ENCODE measurements at places on chromosomes 12 and 14.

DNA sequence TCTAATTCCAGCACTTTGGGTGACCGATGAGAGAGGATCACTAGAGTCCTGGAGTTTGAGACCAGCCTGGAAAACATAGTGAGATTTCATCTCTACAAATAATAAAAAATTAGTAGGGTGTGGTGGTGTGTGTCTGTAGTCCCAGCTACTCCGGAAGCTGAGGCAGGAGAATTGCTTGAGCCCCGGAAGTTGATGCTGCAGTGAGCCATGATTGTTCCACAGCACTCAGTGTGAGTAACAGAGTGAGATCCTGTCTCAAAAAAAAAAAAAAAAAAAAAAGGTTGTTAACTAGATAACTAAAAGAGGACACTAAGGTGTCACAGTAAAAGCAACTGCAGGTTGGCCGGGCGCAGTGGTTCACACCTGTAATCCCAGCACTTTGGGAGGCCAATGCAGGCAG, 121.3 kb upstream of the MAX start:
- DNase-seq = no peak

DNA sequence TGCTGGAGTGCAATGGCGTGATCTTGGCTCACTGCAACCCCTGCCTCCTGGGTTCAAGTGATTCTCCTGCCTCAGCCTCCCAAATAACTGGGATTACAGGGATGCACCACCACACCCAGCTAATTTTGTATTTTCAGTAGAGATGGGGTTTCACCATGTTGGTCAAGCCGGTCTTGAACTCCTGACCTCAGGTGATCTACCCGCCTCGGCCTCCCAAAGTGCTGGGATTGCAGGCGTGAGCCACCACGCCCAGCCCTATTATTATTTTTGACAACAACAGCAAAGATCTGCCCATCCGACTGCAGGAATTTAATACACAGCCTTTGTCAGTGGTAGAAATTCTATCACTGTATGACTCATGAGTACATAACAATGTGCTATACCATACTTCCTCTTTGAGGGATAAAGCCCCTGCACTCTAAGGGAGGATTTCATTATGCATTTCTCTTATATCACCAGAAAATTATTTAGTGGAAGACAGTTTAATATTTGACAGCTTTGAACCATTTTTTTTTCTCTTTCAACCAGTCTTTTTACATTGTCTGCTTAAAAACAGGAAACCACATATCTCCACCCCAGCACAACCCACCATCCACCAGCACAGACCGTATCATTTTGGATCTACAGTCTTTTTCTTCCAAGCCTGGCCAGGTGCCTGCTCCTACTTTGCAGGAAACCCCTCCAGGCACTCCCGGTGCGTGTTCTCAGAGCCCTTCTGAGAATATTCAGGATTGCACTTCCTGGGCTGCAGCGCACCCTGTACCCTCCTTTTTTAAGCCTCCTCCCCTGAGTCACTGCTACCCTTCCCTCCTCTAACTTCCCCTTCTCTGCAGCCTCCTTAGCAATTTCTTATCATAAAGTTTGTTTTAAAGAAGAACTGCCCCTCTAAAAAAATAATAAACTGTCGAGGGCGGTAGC, 594 bp downstream of the ARHGDIB start:
- DNase-seq = no peak

DNA sequence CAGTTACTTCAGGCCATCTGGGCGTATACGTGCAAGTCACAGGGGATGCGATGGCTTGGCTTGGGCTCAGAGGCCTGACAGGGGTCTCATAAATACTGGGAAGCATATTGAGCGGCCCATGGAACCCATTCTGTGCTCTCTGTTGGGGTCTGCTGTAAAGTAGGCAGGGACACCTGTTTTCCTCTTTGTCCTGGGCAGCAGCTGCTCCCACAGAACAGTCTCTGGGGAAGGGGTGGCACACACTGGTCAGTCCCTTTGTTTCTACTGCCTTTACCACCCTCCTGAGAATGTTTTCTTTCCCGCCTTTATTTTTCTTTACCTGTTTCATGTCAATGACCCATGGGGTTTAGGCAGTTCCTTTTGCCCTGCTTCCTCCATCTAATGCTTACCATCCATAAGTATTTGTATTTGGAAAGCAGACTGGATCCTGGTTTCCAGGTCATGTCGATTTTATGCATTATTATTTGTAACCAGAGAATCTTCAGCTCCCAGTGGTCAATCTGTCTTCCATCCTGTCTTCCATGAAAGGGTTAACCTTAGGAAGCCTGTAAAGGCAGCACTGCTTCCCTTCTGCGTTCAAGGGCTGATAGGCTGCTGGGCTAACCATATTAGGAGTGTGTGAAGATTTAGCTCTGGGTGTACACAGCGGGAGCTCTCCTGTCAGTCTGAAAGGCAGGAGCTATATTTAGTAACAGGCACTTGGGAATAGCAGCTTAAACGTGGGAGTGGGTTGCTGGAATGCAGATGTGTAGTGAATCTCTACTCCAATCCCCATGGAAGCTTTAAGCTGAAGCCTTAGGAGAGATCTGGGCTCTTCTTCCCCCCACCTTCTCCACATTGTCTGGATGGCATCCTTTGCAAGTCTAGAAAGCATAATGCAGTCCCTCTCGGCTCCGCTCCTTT, 124.0 kb downstream of the DYRK2 start:
- DNase-seq = no peak

DNA sequence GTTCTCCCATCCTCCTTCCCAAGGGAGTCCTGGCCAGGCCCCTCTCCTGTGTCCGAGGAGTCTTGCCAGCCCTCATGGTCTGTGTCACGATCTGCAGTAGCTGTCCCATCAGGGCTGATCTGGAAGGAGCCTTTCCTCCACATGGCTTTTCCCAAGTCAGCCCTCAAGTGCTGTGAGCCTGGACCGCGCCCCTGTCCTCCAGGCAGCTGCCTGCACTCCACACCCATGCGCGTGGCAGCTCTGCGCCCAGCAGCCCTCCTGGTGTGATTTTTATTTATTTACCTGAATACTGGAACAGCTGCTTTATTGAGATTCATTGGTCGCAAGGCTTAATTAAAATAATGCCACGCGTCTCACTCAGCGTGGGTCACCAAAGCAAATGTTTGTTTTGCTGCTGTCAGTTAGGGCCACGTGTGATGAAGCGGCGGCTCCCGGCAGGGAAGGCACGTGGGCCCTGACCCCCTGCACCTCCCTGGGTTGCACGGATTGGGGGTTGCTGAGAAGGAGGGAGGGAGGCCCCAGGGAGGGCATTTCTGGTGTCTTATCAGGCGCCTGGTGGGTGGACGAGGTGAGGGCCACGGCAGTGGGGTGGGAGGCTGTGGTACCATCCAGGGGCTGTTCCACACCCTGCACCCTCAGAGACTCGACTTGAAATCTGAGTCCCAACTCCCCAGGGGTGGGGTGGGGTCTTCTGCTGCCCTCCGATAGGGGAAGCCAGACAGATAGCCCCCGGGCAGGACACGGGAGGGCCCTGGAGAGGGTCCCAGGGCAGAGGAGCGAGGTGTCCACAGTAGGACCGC, 206.3 kb upstream of the C14orf180 start:
- DNase-seq = no peak

- DNase-seq = no peak
Observed at GRCh38 chr14:85793533-85793932, 263.6 kb downstream of the FLRT2 start.

DNA sequence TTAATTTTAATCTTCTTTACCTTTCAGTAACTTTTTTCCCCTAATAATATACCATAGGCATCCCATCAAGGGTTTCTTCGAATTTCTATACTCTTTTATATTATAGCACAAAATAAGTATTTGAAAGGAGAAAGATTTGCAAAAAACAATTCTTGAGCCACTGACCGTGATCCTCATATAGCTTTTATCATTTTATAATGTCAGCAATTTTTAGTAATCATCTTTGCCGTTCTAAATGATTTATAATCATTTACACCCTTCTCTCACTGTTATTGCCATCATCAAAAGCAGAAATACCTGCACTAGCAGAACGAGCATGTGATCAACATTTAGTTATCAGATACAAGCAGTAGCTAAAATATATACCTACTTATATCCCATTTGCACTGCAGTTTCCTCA, 16.9 kb downstream of the PTPRQ start:
- DNase-seq = no peak

DNA sequence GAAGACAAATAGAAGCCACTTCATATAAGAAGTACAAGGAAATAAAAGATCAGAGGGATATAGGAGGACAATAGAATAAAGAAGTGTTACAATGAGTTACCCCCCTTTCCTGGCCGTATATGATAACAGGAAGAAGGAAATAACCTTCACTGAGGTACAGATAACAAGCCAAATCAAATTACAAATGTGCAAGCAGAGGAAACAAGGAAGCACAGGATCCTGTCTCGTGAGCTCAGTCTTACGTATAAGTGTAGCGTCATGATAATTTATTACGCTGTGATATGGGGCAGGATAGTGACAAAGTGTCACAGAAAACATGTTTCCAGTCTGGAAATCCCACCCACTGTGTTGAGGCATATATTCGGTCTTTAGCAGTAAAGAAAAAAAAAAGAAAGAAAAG, 26.5 kb downstream of the CRACR2A start:
- no peak for DNase-seq

DNA sequence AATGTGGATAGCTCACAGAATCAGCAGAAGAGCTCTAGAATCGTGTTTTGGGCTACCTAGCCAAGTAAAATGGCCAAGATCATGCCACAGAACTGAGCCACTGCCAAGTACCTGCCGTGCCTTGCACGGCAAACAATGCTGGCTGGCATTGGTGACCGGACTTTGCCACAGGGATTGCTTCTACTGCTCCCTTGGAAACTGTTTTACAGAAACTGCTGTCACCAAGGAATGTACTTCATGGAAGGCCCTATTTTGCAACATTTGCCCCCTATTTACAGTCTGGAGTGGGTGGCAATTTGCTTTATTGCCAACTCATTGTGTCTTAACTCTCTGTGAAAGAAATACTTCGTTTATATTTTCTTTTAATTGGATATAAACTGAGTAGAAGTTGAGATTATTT, 49.0 kb downstream of the BORCS5 start:
- no peak for DNase-seq

- no peak for DNase-seq
Observed at GRCh38 chr12:112645586-112645985, 146.0 kb upstream of the RPH3A start.

DNA sequence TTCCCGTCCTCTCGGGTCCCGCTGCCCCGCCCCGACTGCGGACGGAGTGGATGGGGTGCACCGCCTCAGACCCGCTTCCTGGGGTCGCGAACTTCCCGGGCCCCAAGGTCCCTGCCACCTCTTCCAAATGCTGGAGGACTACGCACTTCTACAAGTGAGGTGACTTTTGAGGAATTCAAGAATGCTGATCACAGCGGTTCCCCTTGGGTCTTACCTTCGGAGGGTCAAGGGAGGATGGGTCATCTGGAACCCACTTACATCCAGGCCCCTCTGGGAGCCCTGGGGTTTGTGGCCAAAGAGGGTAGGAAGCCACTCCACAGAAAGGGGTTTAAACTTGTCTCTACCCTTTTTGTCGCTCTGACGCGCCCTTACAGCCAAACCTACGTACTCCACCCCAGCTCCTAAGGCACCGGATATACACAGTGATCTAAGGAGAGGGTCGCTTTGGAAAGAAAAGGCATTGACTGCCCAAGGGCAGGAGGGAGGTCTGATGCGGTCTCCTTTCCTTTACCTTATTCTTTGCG, 532 bp upstream of the PRKD1 start:
- no peak for DNase-seq

DNA sequence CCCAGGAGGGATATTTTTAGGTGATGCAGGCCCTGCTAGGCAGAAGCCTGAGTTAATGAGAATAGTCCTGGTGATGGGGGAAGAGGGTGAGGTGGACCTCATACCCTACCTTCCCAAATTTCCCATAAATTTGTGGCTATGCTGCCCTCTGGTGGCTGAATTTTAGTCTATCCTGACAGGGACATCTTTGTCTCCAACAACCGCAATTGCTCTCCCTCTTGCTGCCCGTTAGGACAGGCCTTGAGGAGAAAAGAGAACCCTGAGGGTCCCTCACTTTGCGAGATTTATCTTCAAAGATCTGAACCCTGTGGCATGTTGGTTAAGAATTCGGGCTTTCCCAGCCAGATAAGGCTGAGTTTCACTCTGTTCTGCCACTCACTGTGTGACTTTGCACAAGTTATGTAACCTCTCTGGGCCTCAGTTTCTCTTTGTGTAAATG, 9.8 kb upstream of the ZNF385A start:
- DNase-seq = peak; percentile 35

DNA sequence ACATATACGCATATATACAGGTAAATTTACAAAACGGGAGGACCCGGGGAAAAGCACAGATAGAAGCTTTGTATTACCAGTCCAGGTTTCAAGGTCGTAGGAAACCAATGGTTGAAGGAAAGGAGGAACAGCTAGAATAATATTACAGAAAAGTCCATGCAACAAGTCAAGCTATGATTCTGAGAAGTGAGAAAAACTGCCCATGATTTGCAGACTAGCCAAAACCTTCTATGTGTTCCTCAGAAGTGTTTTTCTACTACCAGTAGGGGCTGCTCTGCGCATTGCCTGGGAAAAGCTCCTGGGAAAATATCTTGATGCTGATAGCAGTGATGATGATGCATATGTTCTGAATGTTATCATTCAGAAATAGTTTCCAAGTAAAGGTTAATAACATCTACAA, 2.2 kb downstream of the PDZRN4 start:
- DNase-seq = no peak

DNA sequence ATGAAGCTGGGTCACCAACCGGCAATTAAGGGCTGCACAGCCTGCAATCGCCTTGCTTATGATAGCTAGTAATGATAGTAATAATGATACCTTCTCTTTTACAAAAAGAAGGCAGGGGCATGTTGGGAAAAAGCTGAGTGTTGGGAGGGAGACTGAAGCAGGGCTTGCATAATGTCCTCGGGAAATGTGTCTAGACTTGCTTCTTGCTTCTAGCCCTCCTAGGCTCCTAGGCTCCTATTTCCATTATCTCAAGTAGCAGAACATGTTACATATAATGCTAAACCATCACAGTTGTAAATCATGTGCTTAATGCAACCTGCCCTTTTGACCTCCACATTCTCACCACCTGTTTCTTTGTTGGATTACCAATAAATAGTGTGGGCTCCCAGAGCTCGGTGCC, 18.7 kb downstream of the RERGL start:
- DNase-seq = no peak

DNA sequence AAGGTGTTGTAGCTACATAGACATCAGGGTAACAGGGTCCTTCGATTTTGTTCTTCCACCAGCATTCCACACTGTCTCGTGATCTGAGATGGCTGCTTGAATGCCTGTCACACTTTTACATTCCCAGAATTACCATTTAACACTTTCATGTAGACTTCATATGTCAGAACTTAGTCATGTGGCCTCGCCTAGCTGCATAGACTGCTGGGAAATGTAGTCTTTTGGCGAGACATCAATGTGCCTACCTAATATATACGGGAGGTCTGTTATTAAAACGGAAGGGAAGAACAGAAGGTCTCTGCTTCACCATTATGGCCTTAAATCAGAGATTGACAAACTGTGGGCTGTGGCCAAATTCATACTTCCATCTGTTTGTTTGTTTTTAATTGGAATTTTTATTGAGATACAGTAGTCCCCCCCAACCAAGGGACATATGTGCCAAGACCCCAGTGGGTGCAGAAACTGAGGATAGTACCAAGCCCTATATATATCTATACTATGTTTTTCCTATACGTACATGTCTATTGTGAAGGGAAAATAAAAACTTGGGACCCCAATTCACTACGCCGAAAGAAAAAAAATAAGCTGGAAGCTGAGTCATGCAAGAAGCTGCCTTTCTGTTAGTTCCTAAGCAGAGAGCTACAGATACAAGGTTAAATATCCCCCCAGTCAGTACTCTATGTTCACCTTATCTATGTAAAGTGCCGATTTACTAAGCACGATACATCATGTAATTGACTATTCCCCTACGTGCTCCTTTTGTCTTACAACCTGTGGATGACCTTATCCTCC, 11.3 kb upstream of the HRK start:
- no peak for DNase-seq

All from stimulated activated CD4-positive, alpha-beta T cell treated with anti-CD3 and anti-CD28 coated beads, Interleukin-12 subunit alpha, Interleukin-12 subunit beta, amount 100 ng/mL, for 4 hours (primary cell).